ENCODE measurements at places on chromosomes 11 and 22.

- DNase-seq: no peak
Measured at GRCh38 chr11:21556926-21557325, 636.0 kb upstream of the ANO5 start.

GRCh38 chr11:130068986-130069658 lies 572 bp upstream of the APLP2 start:
- DNase-seq: peak; percentile 83

DNA sequence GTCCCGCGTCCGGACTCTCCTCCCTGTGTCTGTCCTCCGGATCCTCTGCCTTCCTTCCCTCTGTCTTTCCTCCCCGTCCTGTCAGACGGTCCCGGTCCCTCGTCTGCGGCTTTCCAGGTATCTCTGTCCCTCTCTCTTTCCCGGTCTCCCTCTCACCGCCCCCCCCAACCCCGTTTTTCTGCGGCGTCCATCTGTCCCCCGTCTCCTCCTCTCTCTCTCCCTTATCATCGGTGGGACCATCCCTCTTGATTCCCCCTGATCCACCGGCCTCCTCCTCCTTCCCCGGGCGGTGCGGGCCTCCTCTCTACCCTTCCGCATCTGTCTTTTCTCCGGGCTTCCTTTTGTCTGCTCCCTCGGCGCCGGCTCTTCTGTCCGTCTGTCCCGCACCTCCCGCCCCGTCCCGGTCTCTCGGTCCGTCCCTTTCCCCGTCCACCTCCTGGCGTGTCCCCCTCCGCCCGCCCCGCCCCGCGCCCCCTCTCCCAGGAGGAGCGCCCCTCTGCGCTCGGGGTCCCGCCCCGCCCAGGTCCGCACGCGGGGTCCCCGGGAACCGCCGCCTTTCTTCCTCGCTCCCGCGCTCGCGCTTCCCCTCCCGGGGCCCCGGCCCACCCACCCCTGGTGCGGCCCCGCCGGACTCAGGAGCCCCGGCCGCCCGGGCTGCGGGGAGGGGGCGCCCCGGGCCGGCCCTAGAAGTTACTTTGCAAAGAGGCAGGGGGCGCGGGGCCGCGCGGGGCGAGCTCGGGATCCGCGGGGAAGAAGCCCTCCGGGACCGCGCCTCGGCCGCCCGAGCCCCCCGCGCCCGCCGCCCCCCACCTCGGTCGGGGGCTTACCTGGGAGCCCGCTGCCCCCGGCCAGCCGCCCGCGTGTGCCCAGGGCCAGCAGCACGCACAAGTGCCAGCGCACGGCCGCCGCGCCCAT lies 568 bp downstream of the SCUBE1 start:
- no peak for DNase-seq

- DNase-seq: no peak
Measured at GRCh38 chr11:10051868-10052586, 242.0 kb downstream of the SBF2 start.

GRCh38 chr11:37364246-37364839 lies 766.3 kb upstream of the RAG2 start:
- DNase-seq: no peak

GRCh38 chr11:128200467-128200866 lies 386.9 kb downstream of the ETS1 start:
- DNase-seq: no peak

GRCh38 chr22:49291781-49292180 lies 535.9 kb downstream of the BRD1 start:
- no peak for DNase-seq

DNA sequence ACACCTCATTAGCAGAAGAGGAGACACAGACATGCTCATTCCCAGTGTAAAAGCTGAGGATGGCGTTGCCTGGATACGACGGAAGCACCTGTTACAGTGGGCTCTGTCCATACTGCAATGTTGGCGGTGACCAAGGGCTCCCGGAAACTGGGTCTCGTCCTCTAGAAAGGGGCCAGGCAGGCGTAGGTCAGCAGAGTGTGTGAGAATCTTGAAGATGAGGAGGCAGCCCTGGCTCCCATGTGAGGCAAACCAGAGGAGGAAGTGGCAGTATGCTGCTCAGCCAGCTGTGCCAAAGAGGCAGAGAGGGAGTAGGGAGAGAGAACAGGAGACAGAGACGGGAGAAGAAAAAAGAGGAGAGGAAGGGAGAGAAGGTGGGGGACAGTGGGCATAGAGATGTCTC lies 10.3 kb downstream of the LTO1 start:
- DNase-seq: no peak

Data from NCI-H2227 treated with DMSO at 0.1 percent for 48 hours (cell line).